ENCODE measurements at places on chromosomes 16 and 17.

DNA sequence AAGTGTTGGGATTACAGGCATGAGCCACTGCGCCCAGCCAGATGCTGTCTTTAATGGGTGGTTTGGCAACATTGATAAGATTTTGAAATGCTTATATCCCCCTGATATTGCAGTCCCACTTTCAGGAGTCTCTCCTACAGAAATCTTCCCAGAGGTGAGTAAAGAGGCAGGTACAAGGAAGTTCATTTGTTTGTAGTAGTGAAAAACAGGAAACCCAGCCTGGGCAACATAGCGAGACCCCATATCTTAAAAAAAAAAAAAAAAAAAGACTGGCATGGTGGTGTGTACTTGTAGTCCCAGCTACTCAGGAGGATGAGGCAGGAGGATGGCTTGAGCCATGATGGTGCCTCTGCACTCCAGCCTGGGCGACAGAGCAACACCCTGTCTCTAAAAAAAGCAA, 6.2 kb upstream of the NUPR1 start:
- no peak for DNase-seq

- DNase-seq, result no peak
Observed at GRCh38 chr16:15502041-15502725, 67.8 kb downstream of the BMERB1 start.

DNA sequence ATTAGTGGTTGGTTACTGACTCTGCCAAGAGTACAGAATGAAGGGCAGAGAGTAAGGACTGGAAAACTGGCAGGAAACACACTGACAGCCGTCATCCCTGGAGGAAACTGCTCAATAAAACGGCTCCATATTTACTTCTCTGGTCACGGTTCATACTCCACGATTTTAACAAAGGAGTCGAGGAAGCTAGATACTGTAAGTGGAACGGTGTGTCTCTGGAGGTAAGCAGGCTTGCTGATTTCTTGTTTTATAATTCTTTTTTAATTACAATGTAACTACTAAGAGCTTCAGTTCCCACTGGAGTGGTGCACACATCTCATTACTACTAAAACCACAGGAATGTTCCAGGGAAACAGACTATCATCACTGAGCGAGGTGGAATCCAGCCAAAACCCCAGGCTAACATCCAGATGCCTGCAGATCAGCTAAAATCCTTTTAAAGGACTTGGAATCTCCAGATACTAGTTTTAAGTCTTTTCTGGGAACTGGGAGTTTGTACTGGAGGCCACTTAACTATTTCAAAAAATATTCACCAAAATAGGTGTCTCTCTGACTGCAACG, 17.8 kb downstream of the SERPINF1 start:
- DNase-seq, result no peak

- DNase-seq, result no peak
Observed at GRCh38 chr17:15377200-15377599, 35.8 kb upstream of the TEKT3 start.

DNA sequence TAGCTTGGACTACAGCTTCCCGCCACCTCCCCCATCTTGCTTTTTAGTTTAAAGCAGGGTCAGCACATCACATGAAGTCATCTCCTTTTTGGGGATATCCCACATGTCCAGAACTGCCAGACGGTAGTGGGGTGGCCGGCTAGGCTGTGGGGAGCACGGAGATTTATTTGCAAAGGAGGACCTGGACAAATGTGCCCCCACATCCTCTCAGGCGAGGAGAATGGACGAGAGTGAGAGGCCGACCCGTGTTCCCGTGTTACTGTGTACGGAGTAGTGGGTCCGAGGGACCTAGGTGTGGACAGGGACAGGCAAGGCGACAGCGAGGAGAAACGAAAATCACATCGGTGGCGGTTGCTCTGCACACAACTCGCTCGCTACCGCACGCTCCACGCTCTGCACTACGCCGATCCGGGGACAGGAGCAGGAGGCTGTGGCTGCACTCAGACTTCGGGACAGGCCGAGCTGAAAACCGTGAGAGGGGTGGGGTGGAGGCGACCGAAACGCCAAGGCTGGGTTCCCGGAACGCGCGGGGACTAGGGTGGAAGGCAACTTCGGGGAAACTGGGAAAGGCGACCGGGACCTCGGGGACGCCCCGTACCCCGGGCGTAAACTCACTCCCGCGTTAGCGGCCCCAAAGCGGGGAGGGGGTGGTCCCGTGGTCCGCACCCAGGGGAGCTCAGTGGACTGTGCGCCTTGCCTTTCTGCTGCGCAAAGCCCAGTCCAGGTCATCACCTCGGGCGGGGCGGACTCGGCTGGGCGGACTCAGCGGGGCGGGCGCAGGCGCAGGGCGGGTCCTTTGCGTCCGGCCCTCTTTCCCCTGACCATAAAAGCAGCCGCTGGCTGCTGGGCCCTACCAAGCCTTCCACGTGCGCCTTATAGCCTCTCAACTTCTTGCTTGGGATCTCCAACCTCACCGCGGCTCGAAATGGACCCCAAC, at the start of gene MT1A:
Gene MT1A (plus strand): TSS at position 853 of the 937 bp plus-strand sequence. CDS start 73 bp downstream, at position 926.
- DNase-seq, result no peak

Data from WERI-Rb-1 (cell line).